ENCODE measurements at places on chromosomes 11 and 22.

DNA sequence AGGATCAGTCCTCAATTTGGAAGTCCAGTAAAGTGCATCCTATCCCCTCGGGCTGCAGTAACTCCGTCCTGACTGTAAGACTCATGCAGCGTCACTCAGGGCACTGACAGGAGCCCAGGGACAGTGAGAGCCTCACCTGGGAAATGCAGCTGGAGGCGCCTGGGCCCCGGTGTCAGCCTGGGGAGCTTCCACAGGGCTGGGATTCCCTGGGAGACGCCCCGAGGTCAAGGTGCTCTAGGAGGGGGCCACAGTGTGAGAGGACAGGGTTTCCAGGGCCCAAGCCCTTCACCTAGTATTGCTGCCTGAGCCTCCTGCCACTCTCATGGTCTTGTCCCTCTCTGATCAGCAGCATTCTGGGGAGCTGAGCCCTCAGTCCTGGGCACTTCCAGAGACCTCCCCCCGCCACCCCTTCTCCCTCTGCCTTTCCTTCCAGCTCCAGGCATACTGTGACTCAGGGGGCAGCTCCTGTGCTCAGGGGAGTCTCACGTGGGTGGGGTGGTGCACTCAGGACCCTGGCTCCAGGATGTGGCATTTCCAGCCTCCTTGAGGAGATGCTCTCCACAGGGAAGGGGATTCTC is 99.1 kb upstream of the IGLL5 start:
- no peak for DNase-seq

- DNase-seq, result no peak
Measured at GRCh38 chr11:55652560-55652959, 4.4 kb downstream of the OR4S2 start.

DNA sequence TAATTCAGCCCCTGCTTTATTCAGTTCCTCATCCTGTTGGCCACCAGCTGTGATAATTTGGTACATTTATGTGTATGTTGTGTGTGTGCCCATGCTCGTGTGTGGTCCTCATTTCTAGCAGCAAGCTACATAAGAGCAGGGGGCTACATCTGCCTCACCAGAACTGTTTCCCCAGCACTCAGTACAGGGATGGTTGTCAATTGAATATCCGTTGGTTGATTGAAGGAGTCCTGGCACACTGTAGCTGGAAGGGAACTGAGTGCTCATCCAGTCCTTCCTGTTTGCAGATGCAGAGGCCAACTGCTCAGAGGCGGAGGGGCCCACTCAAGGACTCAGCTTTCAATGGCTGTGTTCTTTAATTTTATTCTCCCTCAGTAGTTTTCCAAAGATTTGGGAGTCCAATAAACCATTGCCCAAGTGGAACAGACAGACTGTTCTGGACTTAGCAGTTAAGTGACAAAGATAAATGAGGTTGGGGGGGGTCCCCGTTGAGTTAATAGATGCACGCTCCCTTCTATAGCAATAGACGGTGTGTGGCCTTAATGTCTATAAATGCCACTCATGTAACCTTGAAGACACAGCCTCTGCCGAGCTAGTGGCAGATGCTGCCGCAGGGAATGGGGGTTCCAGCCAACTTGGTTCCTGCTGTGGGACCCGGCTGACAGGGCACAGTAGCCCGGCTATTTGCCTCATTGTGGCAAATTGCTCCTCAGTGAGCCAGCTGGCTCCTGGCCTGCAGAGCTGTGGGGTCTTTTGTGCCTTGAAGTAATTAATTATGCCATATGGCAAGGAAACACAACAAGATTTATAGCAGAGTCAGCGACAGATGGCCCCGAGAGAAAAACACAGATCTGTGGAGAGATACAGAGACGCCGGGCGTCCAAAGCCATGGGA is 71.4 kb upstream of the GRK3 start:
- DNase-seq, result no peak

DNA sequence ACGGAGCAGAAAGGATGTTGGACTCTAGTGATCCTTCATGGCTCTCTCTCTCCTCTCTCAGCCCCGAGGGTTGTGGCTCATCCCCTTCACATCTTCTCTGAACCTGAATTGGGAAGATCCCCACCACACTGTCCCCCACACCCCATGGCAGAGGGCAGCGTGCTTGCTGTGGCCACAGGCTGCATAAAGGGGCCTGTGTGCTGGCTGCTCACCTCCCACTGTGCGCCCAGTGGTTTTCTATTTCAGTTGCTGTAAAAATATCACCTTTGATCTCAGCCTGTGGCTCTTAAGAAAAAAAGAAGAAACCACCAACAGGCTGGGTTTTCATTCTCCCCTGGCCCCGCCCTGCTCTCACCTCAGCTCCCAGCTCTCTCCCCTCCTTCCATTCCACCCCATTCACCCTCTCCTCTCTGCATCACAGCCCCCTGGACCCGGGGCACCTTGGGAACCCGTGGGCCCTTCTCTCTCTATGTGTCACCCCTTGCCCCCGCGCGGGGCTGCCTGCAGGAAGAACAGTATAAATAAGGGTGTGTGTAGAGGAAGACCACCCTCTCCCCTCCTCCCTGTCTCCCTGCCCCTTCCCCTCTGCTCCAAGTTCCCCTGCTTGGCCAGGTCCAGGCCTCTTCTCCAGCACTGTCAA is 25.8 kb upstream of the WNT11 start:
- DNase-seq, result no peak

GRCh38 chr11:1763796-1764661 is at the start of gene CTSD:
TSS of gene CTSD (minus strand) at chr11:1763927. CDS start at chr11:1763859, 68 bp downstream.
- DNase-seq, result no peak

DNA sequence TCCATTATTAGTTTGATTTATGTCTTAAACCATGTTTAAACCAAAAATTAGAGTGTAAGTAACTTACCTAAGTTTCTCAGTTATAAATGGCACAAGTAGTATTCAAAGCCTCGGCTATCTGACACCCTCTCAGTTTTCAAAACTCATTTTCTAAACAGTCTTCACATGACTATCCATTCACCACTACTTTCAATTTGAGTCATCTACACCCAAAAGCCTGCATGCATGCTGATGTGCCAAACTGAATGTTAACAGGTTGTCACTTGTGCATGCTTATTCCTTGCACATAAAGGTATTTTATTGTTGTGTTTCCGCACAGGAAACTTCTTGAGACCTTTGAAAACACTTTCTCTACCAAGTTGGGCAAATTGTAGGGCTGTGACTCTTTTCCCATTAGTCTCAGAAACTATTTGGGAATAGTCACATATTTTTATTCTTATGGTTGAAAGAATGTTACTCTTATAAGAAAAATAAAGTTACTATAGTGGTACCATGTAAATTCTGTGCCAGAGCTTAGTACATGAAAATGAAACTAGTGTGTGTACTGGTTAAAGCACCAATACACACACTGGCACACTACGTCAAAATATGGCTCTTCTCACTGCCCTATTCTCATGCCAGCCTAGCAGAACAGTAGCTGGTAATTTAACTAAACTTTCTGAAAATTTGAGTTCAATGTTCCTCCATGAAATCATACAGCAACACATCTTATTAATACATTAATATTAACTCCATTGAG is 2.2 kb upstream of the OR51E2 start:
- DNase-seq, result no peak

DNA sequence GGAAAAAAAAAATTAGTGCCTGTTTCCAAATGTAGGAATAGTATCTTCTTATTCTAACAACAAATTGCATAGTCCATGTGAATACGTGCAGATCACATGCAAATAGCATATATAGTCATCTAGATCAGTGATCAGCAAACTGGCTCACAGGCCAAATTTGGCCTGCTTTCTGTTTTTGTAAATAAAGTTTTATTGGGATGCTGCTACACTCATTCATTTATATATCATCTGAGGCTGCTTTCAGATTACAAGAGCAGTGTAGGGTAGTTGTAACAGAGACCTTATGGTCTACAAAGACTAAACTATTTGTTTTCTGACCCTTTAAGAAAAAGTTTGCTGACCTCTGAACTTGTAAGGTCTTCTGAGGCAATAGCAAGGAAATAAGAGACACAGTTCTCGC is 65.6 kb downstream of the SFI1 start:
- no peak for DNase-seq

- no peak for DNase-seq
Measured at GRCh38 chr11:46133119-46133518, 11.9 kb upstream of the PHF21A start.

- peak; percentile 56 for DNase-seq
Measured at GRCh38 chr22:24592851-24593558, at the start of gene LRRC75B. TSS of gene LRRC75B (minus strand) at chr22:24593073. CDS start at chr22:24593039, 34 bp downstream.

DNA sequence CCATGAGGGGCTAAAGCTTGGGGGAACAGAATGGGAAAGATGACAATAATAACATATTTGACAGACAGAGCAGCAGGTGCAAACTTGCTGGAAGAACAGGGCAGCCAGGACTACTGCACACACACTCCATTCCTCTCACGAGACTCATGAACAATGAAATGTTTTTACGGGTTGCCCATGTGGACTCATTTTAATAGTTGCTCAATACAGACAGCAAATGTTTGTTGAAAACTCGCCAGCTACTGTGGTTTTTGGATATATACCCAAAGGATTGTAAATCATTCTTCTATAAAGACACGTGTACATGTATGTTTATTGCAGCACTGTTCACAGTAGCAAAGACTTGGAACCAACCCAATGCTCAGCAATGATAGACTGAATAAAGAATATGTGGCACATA is 10.3 kb downstream of the SYT13 start:
- DNase-seq, result no peak

- no peak for DNase-seq
Measured at GRCh38 chr11:130096042-130096441, 26.3 kb downstream of the APLP2 start.

GRCh38 chr11:126949066-126949891 is 51.3 kb downstream of the KIRREL3 start:
- DNase-seq, result no peak

- no peak for DNase-seq
Measured at GRCh38 chr11:69055212-69055586, 6.5 kb downstream of the TPCN2 start.

DNA sequence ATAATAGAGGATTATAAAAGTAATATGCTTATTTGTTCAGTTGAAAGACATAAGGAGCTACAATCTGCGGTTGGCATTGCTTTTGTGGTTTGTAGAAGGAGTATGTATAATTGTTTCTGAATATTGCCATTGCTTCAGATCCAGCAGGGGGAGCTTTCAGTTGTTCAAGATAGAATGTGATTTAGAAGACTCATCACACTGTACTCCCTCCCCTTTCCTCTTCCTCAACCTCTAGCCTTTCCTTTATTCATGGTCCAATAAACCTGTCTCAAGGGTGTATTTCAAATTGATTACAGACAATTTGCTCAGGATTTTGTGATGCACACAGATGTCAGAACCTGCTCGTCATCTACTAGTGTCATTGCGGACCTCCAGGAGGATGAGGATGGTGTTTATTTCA is 9.8 kb downstream of the PRMT3 start:
- DNase-seq, result no peak

- no peak for DNase-seq
Measured at GRCh38 chr11:134661660-134662059, 249.6 kb upstream of the B3GAT1 start.

All from cortex of kidney (tissue), 1 donor.